SK-N-MC (cell line): ENCODE measurements at places on chromosomes 1 and 21.

GRCh38 chr1:230300322-230301301 is 125.5 kb downstream of the PGBD5 start:
- DNase-seq, result no peak

DNA sequence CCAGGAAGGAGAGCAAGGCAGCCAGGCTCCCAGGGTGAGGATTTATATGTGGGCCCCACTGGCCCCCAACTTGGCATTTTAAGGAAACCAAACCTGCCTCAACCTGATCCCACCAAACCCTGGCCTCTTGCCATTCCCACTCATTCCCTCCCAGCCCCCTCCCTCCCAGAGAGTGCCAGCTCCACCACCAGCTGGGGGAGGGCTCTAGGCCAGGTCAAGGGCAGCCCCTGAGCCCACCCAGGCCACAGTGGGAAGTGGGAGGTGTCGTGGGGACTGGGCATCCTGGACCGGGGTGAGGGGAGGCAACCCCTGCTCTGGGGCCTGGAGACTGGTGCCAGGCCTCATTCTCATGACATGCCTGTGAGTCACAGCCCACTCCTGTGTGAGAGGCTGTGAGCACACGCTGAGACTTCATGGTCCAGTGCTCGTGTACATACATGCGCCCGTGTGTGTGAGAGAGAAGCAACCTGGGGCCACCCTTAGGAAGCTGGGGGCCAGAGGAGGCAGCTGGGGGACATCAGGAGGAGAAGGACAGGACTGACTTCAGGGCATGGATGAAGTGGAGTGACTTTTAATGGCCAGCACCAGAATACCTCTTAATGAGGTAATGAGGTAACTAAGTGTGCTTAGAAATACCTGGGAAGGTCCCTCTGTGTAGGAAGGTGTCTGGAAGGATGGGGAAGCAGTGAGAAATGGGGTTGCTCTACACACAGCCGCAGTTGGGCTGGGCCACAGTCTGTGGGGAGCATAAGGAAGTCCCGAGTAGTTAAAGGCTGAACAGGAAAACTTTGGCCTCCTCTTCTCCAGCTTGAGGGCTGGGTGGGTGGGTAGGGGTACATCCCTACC is at the start of gene S100A2:
TSS of gene S100A2 (minus strand) at position 316 of the 846 bp plus-strand sequence. CDS start 1,967 bp downstream, outside the sequence.
- DNase-seq, result no peak

DNA sequence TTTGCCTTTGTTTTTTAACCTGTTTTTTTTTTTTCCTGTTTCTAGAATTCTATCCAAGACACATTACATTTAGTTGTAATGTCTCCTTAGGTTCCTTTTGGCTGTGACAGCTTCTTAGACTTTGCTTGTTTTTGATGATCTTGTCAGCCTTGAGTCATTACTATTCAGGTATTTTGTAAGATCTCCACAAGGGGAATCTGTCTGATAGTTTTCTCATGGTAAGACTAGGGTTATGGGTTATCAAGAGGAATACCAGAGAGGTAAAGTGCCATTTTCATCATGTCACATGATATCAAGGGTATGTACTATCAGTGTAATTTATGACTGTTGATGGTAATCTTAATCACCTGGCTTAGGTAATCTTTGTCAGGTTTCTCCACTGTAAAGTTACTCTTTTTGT is 99.1 kb upstream of the GFI1 start:
- DNase-seq, result no peak

DNA sequence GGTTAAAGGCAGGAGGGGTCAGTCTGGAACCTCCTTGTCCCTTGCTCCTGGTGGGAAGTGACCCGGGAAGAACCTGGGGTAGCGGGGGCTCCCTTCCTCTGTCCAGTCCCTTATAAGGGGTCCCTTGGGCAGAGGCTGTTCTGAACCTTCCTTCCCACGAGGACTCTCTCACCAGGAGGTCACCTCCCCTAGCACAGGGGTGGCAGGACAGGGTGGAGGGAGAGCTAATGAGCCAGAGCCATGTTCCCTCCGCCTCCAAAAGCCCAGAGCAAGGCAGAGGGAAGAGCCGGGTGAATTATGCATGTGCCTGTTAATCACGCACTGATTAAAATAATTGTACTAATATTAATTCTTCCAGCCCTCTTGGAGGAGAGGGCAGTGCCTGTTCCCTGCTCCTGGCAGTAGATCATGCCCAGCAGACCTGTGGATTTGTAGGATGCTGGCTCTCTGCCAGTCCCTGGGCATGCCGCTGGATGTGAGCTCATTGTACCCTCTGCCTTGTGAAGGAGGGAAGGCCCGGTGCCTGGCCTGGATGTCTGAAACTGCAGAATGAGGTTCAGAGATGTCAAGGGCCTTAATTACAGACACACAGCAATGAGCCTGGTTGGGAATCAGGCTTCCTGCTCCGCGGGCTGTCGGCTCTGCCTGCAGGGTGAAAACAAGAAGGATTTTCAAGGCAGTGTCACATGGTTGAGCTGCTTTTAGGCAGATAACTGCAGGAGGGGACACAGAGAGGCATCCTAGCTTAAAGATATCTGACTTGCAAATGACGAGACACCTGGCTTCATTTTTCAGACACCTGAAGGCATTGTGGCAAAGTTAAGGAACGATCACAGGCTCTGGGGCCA is 68.2 kb downstream of the IGSF21 start:
- no peak for DNase-seq

DNA sequence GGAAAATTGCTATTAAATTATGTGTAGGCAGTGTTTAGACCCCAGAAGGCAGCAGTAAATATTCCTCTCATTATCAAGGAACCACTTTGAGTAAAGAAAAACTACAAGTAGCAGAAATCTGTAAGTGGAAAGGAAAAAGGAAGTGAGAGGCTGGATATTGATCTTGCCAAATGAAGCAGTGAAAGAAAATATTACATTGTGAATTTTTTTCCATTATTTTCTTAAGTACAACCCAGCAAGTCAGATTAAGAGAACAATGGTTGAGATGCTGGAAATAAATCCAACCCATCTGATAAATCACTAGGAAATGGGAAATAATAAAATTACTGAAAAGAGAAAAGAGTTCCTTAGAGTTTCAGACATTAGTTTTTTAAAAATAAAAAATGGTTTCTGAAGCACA is 106.7 kb downstream of the HMCN1 start:
- no peak for DNase-seq

DNA sequence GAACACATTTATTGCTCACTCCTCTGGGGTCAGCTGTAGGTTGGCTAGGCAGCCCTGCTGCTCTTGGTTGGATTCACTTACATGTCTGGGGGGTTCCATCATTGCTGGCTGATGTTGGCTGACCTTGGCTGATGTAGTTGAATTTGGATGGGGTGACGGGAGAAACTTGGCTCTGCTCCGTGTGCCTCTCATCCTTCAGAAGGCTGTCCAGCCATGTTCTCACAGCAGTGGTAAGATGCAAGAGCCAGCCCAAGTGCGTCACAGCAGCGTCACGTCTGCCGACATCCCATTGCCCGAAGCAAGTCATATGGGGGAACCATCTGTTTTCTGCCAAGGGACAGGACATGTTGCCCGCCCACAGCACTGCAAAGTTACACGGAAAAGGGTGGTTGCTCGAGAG is 613.5 kb downstream of the MATN1 start:
- DNase-seq, result no peak

DNA sequence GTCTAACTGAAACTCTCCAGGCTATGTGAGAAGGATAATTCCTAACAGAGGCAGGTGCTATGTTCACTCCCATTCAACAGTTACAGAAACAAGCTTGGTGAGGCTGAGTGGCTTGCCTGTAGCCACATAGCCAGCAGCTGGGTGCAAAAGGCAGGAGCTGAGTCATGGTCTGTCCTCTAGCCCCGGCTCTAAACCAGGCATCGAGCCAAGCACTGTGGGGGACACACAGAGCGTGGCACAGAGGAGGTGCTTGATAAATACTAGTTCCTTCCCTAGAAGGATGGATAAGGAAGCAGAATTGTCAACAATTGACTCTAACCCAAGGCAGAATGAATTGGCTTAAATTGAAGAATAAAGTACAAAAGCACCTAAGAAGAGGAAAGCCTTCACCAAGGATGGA is 10.4 kb upstream of the KCNA2 start:
- no peak for DNase-seq

GRCh38 chr1:27343639-27344025 is 1.8 kb downstream of the SYTL1 start:
- no peak for DNase-seq
